Mesothelial cell of epicardium (in vitro differentiated cells): ENCODE measurements at places on chromosomes 12 and 14. TPM values are rescaled to one million over a fixed set of nuclear protein-coding genes. Genes with fewer than 3 reads are reported as not detected.

Gene RCOR1
- total RNA-seq = 43.2 to 47.4 TPM (median 45.1 TPM) in 3 replicates

- peaks cover 34% of the 10 kb centered on the region for H3K4me1 ChIP-seq
- H3K36me3 ChIP-seq = no peaks in the 10 kb centered on the region
- H3K4me3 ChIP-seq = no peak overlapping the region
- DNase-seq = no peak
- no peak overlapping the region for H3K27ac ChIP-seq
- H3K27me3 ChIP-seq = no peaks in the 10 kb centered on the region
These were observed 123.0 kb downstream of the SCARB1 start for GRCh38 chr12:124740691-124741137.

DNA sequence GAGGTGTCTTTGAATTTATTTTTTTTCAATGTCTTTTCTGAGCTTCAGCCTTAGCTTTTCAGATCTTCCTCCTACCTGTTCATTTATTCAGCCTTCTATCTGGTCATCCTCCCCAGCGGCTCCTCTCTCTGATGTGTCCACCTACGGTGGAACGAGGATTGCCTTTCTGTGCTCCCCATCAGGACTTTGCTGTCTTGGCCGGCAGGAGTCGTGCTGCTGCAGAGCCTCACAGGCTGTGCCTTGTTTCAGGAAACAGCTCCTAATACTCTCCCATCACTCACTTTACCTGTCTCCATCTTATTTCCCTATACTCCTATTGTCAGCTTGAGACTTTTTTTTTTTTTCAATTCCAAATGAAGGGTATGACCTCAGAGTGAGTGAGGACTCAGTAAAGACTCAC lies 76.9 kb downstream of the KICS2 start:
- no peaks in the 10 kb centered on the region for H3K4me1 ChIP-seq
- no peak for DNase-seq
- H3K36me3 ChIP-seq = peaks cover 19% of the 10 kb centered on the region
- H3K4me3 ChIP-seq = no peak overlapping the region
- H3K27me3 ChIP-seq = no peaks in the 10 kb centered on the region
- H3K27ac ChIP-seq = no peak overlapping the region

- no peak overlapping the region for H3K4me3 ChIP-seq
- H3K27ac ChIP-seq = no peak overlapping the region
- DNase-seq = no peak
- H3K27me3 ChIP-seq = no peaks in the 10 kb centered on the region
These were observed 31.3 kb upstream of the ATF1 start for GRCh38 chr12:50732591-50732990.

Gene DBX2
- total RNA-seq = not detected in 3 replicates

DNA sequence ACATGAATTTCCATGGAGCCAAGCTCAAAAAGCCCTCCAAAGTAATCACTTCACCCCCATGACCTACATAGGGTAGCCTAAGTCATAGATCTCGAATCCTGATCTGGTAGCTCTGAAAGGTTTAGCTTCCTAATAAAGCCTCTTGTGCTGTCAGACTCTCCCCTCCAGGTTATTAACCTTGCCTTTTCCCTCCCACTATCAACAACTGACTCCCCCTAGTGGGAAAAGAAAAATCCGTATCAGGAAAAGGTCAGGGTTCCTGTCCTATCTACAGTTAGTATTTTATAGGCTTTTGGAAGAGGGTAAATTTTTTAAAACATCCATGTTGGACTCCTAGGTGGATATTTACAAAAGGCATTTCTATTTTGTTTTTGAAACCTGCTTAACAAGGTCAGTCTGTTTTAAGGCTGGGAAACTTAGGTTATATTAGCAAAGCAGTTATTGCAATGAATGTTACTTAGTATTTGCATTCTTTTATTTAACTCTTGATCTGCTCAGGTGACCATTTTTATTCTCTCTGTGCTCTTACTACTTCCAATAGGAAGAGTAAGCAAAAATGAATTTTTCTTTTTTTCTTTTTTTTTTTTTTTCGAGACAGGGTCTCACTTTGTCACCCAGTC lies 8.0 kb downstream of the YY1 start:
- peaks cover 5% of the 10 kb centered on the region for H3K36me3 ChIP-seq
- H3K4me1 ChIP-seq = peaks cover 37% of the 10 kb centered on the region
- no peak for DNase-seq
